NB4 (cell line): ENCODE measurements at places on chromosomes 16 and 17.
A peak's percentile ranks its signal among the peaks of the same experiment; 100 is the strongest.

GRCh38 chr17:63701456-63701820, 1.5 kb upstream of the LIMD2 start:
- DNase-seq = peak; percentile 64

DNA sequence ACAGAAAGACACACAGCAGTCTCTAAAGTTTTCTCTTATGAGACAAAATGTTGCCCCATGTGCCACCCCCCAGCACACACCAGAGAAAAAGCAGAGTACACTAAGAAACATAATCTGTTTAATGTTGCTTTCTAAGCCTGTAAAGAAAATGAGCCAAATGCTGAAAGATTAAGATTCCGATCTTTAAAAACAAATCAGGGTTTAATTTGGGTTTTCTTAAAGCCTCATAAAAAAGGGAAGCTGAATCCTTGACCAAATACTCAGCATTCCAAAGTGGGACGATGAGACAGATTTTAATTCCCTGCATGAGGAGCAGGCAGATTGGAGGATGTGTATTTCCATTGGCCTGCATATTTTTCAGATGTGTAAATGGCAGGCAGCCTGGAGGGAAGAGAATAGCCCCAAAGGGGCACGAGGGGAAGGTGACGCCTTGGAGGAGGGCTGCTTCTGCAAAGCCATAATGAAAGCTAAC, 118.4 kb downstream of the COPRS start:
- no peak for DNase-seq

DNA sequence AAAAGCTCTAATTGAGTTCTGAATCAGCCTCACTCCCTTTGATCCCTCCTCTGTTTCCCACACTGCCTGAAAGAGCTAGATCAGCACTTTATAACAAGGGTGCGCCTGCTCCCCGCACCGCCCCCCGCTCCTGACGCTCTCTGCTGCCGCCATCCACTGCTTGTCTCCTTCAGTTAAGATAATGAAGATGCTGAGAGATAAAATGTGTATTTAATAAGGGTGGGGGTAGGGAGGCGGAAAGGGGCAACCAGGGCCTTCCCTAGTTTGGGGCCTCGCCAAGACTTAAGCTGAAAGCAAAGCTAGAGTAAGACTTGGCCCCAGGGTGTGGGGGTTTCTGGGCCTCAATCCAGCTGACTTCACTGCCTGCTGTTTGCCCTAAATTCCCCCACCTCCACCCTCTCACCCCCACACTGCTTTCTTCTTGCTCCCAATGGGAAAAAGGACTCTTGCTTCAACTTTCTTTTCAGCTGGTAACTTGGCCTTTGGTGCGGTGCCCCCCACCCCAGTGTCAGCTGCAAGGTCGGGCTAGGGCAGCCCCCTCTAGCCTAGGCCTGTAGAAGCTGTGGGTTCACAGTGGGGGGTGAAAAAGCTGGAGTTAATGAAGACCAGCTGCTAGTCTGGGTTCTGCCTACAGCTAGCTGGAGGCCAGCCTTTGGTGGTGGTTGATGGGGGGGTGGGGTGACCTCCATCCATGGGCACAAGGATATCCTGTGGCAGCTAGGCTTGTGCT, 1.8 kb upstream of the RARA start:
- DNase-seq = peak; percentile 49

DNA sequence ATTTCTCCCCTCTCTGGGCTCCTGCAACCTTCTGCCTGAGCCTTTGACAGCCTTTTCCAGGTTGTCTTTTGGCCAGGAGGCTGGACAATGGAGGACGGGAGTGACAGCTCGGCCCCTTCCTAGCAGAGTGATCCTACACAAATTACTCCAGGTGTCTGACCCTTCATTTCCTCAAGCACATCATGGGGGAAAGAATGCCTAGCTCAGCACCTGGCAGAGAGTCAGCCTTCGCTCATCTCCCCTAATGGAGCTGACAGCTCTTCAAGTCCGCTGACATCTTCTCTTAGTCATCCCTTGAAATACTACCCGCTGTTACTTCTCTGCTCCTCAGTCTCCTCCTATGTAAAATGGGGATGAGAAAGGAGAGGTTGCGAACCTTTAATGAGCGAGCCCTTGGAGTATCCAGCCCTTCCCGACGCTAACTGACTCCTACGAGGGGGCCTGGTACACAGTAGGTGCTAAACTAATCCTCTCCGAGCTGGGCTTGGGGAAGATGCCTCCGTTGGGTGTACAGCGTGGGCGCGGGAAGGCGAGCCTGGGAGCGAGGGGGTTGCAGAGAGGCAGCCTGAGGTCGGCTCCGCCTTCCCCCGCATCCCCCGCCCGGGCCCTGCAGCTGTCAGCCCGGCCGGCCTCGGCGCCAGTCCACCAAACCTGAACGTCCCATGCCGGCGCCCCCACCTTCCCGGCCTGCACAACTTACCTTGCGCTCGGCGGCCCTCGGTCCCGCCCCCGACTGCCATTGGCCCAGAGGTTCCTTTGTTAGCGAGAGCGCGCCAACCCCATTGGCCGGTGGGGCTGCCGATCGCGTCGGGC, 480 bp upstream of the MPRIP start:
- DNase-seq = peak; percentile 100

GRCh38 chr16:1981398-1981836, at the start of gene NOXO1:
Gene NOXO1 (minus strand): TSS chr16:1981469. CDS start chr16:1981179, 290 bp downstream.
- DNase-seq = no peak

GRCh38 chr16:62294213-62294972, 258.2 kb upstream of the CDH8 start:
- DNase-seq = no peak

DNA sequence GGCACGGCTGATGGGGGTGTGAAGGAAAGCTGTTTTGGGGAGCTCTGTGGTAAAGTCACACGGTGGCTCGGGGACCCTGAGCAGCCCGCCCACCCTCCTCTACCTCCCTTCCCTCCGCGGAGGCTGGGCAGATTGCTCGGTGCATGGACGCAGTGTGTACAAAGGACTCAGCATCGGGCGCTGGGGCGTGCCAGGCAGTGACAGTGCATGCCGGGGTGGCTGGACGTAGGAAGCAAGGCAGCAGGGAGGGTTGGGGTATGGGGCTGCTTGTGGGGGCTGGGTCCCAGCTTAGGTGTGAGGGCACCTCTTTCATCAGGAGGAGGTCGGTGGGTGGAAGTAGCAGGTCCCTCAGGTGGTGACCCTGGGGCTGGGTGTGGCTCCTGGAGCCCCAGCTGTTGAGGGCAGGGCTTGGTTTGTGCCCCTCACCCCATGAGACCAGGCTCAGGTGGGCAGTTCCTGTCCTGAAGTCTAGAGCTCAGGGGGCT, 159.9 kb upstream of the GSE1 start:
- DNase-seq = no peak

DNA sequence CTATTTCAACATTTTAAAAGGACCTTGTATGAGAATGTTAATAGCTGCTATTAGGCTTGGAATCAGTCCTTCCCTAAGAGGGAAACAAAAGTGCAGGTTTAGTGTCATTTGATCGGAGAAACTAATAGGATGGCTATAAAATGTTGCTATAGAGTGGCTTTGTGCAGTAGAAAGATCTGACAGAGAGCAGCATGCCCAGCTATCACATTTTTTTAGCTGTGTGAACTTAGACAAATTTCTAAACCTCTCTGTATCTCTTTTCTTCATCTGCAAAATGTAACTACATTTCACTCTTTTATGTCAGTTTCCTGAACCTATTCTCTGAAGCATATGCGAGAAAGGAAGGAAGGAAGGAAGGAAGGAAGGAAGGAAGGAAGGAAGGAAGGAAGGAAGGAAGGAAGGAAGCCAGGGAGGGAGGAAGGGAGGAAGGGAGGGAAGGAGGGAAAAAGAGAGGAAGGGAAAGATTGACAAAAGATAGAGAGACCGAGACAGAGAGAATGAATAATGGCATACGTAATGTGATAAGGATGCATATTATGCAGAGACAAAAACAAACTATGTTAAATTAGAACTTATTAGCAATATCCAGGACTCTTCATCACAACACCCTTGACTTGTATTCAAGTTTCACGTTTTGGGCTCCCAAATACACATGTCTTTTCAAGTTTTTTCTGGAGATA, 52.6 kb upstream of the CDH8 start:
- no peak for DNase-seq

- no peak for DNase-seq
Measured at GRCh38 chr17:70544317-70544716, 375.0 kb downstream of the KCNJ2 start.
